ENCODE measurements at places on chromosomes 6 and 20.
A peak's percentile ranks its signal among the peaks of the same experiment; 100 is the strongest.

GRCh38 chr6:167200806-167201205 lies 43.0 kb upstream of the GPR31 start:
- no peak for DNase-seq

GRCh38 chr6:124682751-124683150 lies 279.5 kb upstream of the RNF217 start:
- DNase-seq = no peak

GRCh38 chr6:159012201-159012600 lies 12.2 kb upstream of the RSPH3 start:
- peak; percentile 22 for DNase-seq

DNA sequence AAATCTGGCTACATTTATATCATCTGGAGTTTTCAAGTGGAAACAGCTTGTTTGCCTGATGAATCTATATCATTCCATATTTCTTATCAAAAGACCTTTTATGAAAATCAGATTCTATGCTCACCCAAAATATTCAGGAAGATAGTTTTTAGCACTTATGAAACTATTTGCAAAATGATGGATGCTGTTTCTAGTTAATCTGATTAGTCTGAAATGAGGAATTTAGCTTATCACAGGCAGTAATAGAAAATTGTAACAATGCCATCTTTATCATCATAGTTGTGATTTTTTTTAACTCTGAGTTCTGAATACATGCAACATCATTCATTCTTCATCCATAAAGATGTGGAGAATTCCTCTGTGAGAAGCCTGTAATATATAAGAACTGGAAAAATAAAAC lies 229.7 kb downstream of the PLCB1 start:
- no peak for DNase-seq

DNA sequence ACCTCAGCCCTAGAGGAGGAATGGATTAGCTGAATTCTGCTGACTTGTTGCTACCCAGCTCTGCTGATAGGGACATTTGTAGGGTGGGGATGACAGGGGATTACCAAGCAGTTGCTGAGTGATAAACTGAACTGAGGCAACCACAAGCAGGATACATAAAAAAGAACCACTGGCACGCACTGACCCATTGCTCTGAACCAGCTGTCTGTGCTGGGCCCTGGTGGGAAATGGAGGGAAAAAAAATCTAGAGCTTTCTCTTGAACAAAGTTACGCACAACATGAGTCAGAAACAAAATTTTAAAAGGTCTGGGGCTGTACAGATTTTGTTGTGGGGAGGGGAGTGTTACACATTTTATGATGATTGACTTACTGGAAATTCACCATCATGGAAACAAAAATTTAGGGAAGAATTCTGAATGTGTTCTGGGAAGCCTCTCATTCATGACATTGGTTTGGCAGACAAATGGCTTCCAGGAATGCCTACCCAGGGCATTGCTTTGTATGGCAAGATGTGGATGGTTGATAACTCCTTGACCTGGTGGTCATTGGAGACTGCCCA lies 37.7 kb downstream of the FOXO3 start:
- peak; percentile 87 for DNase-seq

DNA sequence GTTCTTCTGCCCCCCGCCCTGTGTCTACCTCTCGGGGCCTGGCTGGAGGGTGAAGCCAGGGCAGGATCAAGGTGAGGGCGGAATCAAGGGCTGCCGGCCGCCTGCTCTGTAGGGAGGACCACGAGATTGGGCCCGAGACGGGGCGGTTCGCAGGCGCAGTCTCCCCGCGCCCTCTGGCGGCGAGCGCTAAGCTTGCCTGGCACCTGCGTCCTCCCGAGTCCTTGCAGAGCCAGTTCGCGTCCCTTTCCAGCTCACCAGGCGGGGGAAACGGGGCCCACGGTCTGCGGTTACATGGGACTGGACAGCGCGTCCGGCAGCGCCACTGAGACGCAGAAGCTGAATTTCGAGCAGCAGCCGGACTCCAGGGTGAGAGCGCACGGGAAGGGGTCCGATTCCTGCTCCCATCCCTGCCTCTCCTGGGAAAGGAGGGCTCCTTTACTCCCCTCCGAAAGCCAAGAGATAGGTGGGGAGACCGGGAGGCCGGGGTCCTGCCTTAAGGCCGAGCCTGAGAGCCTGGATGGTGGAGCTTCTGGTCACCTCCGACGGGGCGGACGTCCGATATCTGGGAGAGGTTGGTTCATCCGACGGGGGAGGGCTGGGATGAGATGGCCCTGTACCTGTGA lies 3.6 kb upstream of the MATN4 start:
- peak; percentile 34 for DNase-seq

DNA sequence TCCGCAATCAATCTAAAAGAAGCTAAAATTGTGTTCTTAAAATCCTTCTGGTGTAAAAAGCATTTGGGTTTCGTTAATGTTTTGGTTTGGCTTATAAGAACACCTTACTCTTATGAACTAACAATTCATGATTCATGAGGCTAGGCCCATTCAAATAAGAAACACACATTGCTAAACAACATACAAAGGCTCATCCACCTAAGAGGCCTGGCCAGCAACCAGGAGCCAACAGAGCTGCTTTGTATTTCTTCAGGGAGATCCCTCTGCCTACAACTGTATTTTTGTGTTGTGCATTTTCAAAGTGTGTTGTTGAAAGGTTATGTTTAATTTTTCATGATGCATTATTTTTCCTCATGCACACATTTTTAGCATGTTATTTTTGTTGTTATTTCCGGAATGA lies 98.6 kb downstream of the PTPRK start:
- DNase-seq = no peak

GRCh38 chr20:25491446-25492038 lies 84.1 kb downstream of the GINS1 start:
- no peak for DNase-seq

DNA sequence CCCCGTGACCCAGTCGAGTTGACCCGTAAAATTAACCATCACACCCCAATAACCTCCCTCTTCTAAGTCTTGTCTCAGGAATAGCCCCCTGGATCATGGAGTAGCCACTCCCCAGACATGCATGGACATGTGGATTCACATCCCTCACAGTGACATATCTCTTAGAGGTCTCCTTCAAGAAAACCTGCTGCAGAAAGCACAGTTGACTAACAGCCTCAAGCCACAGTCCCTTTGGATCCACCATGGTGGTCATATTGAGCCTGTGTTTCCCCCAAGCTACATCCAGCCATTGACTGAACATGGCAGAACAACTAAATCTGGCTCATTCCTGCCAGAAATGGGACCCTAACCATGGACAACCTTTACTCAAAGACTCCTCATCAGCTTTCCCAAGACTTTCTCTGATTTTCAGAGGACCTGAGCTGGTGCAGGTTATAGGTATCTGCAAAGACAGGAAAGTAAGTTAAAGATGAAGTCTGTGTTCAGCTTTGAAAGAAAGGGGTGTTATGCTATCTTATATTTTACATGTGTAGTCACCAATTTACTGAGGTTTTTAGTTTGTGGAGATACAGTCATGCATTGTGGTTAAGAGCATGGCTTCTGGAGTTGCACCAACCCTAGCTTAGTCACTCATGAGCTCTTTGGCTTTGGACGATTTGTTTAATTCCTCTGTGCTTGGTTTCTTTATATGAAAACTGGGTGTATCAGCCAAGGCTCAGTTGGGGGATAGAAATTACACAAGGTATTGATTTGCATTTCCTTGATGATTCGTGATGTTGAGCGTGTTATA lies 219.1 kb downstream of the MYLK4 start:
- peak; percentile 93 for DNase-seq

DNA sequence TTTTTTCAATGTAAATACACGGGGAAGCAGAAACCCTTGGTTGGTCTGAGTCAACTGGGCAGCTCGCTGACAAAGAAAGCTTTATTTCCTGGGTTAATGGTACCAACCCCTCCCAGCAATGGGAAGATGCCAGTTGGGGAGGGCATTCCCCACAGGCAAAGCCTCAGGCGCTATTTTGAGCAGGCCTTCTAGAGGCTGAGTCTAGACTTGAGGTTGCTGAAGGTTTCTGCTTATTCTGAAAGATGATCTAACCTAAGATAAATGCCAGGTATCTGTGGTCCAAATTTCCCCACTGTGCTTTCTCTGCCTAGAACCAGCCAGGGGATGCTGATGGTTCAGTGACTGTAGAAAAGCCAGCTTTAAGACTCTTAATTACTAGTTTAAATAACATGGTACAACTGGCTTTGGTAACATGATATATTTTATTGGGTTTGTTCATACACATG lies 172.5 kb upstream of the JARID2 start:
- no peak for DNase-seq

All from fibroblast of skin of right quadriceps (primary cell).